ENCODE measurements at places on chromosomes 16 and 17.

DNA sequence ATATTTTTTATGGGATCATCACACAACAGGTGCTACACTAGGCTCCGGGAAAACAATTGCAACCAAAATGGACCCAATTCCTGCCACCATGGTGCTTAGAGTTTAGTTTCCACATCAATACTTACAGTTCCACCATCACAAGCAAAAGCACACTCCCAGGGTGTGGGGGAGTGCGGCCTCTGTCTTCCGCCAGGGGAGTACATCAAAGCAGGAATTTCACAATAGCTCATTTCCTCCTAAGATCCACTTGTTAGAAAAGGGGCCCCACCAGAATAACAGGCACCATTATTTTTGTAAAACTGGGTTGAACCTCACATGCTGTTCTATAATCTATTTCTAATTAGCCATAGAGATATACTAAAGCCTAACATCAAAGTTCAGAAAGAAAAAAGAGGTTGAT is 44.3 kb upstream of the PSMD7 start:
- no peak for DNase-seq

GRCh38 chr17:59558953-59559352 is 6.5 kb upstream of the DHX40 start:
- no peak for DNase-seq

GRCh38 chr16:66541388-66542355 is 8.2 kb downstream of the TK2 start:
- DNase-seq, result no peak

- no peak for DNase-seq
These were observed 42.6 kb downstream of the CYTH1 start for GRCh38 chr17:78739331-78739931.

DNA sequence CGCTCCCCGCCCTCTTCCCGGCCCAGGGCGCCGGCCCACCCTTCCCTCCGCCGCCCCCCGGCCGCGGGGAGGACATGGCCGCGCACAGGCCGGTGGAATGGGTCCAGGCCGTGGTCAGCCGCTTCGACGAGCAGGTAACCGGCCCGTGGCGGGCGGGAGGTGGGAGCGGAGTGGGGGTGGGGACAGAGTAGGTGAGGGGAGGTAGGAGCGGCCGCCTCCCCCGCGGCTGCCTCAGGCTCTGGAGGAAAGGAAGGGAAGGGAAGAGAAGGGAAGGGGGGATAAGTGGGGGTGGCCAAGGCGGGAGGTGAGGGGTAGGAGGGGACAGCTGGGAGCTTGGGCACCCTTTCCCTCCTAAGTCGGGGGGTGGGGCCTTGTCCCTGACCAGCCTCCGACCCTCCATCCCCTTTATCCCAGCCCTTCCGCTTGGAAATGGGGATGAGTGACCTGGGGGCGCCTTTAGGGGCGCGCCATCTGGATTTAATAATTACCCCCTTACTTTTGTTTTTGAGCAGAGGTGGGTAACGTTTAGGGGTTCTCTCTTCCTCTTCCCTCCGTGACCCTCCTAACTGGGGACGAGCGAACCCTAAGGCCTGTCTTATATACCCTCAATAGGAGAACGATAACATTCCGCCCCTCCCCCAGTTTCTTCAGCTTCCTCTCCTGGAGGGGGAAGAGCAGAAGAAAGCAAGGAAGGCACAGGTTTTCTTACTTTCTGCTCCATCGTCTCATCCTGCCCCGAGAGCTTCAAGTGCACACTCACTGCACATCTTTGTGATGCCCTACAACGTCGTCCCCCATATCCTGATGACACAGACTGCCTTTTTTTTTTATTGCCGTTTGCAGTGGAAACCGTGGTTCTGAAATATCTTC is 694 bp downstream of the NF1 start:
- DNase-seq, result no peak

- DNase-seq, result no peak
These were observed 27.0 kb downstream of the MRTFB start for GRCh38 chr16:14098081-14098480.

Data from amniotic stem cell (primary cell).